ENCODE measurements at places on chromosomes 2 and 18.

- DNase-seq, result no peak
Measured at GRCh38 chr2:25586726-25587144, 86.6 kb downstream of the DTNB start.

GRCh38 chr18:79374408-79375171 lies 21.1 kb upstream of the NFATC1 start:
- no peak for DNase-seq

- peak; percentile 74 for DNase-seq
Measured at GRCh38 chr2:144183727-144184126, 336.2 kb downstream of the ZEB2 start.

GRCh38 chr18:59040770-59041148 lies 98.9 kb upstream of the SEC11C start:
- no peak for DNase-seq

GRCh38 chr18:24669502-24669901 lies 209.1 kb downstream of the HRH4 start:
- DNase-seq, result no peak

DNA sequence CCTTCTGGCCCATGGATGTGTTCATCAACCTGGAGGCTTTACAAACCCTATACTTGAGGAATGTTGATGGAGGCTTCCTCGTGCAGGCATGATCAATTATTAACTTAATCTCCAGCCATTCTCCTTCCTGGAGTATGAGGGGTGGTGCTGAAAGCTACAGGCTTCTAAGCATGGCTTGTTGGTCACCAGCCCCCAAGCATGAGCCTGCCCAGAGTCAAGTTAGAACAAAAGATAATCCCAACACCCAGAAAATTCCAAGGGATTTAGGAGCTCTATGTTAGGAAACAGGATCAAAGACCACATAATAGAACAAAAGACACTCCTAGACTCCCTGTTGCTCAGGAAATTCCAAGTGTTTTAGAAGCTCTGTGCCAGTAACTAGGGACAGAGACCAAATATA lies 63.1 kb downstream of the FAM171B start:
- DNase-seq, result no peak

DNA sequence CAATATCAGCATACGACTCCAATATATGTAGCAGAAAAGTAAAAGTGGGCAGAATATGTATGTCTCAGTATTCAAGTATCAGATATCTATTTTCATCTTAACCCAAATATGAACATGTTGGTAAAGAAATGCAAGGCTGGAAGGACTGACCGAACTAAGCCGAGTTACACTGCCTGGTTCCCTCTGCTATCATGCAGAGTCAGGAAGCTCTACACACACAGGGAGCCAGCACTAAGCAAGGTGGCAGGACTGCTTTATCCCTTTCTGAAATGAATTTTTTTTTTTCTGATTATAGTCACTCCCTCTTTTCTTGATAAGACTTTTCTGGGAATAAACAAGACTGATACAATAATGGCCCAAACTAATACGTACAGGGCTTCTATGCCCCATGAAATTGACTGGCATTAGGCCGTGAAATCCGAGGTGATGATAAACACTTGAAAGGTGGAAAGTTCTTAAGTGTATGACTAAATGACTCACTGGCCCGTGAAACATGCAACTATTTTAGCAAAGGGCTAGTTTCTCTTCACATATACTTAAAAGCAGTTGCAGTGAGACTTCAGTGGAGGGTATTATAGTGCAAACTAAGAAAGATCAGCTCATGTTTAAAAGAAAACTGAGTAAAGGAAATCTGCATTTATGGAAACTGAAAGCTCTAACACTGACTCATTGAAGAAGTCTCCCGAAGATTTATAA lies 14.9 kb downstream of the DPP4 start:
- no peak for DNase-seq

DNA sequence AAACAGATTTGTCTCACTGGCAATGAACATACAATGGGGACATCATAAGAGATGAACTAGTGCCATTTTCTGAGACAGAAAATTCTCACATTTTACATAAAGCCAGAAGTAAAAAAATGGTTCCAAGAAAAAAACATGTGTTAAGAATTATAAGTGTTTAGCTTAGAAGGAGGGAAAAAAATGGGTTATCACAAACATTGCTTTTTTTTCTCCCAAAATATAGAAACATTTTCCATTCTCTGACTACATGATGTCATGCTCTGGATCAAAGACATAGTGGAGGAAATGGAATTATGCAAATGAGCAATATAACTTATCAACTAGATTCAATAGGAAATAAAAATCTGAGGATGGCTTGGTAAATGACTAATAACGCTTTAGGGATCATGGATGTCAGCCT lies 49.8 kb downstream of the SPATS2L start:
- DNase-seq, result no peak

DNA sequence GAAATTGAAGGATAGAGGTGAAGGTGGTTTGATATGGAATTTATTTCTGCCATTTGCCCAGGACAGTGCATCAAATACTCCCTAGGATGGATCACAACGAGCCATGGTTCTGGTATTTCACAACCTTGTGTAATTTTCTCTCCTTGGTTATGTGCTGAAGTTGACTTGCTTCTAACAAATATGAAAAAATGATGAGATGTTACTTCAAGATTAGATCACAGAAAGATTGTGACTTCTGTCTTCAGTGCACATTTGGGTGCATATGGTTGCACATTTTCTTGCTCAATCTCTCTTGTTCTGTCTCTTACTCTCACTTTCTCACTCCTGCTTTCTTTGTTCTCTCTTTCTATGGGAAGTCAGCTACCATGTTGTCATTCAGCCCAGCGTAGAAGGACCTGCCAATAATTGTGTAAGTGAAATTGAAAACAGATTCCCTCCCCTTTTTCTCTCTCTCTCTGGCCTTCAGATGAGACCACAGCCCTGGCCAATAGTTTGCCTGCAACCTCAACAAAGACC lies 104.6 kb upstream of the RMDN2 start:
- DNase-seq, result no peak

DNA sequence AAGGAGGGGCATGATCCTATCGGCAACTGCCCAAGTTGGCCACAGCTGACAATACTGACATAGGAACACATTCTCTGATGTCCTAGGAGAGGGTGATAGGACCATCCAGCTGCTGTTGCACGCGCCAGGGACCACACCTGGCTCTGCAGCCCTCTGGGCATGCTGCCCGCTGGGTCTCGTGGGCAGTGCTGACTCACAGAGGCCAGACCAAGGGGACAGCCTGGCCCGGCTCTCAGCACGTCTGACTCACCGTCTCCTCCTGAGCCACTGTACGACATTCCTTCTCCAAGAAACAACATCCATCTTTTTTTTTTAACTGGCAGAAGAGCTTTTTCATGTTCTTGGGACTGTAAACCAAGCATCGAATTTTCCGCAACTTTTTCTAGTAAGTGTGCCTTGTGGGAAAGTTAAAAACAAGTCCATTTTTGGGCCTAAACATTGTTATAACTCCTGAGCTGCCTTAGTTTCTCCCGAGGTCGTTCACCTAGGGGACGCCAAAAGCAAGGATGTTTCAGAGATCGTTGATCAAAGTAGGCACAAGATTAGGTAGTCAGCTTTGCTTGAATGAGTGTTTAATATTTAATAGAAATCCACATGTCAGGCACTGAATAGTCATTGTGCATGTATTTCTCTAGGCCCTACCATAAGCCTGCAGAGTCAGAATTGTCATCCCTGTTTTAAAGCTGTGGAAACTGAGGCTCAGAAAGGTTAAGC lies 100.3 kb downstream of the TTC32 start:
- no peak for DNase-seq

DNA sequence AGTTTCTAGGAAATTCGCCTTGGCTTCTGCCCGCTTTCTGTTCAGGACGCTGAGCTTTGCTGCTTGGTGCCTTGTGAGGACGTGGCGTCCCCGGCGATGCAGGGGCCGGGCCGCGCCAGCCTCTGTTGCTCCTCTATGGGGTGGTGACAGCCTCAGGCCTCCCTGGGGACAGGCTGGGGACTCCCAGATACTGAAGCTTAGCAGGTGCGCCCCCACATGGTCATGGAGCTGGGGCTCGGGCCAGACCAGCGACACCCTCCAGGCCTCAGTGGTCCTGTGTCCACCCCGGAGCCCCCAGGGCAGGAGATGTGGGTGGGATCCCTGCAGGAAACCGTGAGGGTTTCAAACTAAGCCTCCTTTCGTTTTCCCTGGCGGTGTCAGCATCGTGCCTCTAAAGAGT lies 29.2 kb downstream of the KCNG2 start:
- DNase-seq, result no peak

DNA sequence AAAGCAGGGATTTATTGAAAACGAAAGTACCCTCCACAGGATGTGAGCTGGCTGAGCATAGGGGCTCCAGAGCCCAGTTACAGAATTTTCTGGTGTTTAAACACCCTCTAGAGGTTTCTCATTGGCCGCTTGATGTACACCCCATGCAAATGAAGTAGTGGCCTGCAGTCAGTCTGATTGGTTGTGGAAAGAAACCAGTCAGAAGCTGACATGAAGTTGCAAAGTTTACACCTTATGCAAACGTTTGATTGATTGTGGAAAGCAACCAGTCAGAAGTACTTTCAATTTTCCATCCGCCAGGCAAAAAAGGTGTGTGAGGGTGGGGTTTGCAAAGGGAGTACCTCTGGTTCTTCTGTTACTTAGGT lies 62.3 kb downstream of the VWA3B start:
- DNase-seq, result no peak

DNA sequence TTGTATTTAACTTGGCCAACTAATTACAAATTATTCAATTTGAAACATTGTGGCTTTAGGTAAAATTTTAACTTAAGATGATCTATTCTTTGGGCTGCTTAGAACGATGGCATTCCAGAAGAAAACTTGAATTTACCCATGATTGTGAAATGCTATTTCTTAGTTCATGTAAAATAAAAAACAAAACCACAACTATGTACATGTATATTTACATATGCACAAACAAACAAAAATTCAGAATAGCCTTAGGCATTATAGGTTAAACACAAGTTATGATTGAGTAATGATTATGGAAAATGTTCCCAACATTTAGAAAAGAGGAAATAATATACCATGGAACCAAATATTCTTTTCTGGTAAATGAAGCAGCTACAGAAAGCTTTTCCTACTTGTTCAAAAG lies 3.5 kb upstream of the SMCHD1 start:
- DNase-seq, result no peak

DNA sequence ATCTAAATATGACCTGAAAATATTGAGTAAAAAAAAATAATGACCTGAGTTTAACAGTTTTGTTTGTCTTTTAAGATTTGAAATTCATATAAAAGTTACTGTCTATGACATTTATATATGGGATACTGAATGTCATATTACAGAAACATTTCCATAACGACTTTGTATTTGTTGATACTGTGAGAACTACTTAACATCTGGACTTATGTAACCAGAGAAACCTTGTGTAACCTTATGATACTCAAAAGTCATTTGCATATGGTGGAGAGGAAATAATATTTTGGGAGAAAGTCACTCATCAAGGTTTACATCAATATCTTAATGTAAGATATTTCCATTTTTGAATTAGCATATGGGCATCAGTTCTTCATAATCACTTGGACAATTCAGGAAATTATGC lies 12.6 kb downstream of the MFSD6 start:
- DNase-seq, result no peak

DNA sequence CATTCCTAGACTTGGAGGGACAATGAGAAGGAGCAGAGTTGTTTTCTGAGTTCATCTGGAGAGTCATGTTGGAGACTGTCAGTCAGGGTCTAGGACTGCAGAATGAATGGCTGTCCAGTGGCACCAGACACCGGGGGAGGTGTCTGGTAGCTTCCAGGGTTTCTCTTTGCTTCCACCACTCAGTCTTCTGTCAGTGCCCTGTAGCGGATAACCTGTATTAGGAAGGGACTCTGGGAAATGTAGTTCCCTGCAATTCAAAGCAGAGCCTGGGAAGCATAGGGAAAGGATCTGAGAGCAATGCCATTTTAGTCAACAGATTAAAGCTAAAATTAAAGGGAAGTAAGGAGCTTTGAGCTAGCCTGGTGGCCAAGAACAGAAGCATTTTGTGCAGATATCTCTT lies 257.9 kb downstream of the THSD7B start:
- no peak for DNase-seq

GRCh38 chr2:72117029-72117428 lies 30.6 kb downstream of the CYP26B1 start:
- DNase-seq, result no peak

- DNase-seq, result no peak
Measured at GRCh38 chr18:22020127-22020866, 149.1 kb upstream of the GATA6 start.

GRCh38 chr2:147015591-147015990 lies 829.2 kb upstream of the ACVR2A start:
- DNase-seq, result no peak

GRCh38 chr2:241461693-241462677 lies 46.4 kb downstream of the STK25 start:
- no peak for DNase-seq

DNA sequence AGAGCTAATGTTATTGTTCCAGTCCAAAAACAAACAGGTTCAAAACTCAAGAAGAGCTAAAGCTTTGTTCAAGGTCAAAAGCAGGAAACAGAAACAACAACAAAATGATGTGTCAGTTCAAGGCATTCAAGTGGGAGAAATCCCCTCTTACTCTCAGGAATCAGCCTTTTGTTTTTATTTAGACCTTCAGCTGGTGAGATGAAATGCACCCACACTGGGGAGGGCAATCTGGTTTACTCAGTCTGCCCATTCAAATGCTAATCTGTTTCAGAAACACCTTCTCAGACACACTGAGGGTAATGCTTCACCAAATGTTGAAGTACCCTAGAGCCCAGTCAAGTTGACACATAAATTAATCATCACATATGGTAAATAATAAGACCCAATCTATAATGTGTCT lies 150.6 kb downstream of the TMX3 start:
- DNase-seq, result no peak

GRCh38 chr18:25166113-25166512 lies 185.9 kb downstream of the ZNF521 start:
- no peak for DNase-seq
